ENCODE measurements at places on chromosomes 1 and 21.

DNA sequence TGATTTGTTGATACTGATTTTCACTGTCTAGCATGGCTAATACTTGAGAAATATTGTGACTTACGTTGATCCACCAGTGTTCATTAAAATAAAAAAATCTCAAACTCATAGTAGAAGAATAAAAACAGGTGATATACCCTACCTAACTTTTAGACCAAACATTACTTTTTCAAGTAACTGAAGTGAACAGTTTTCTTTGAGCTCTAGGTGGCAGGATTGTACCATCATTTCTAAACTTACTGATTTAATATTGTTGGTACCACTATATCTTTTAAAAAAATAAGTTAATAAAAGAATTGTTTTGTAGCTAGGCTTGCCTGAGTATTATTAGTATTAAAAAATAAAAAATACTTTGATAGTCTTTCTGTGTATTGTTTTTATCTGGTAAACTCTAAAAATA, 21.5 kb downstream of the CDC73 start:
- no peak for DNase-seq

DNA sequence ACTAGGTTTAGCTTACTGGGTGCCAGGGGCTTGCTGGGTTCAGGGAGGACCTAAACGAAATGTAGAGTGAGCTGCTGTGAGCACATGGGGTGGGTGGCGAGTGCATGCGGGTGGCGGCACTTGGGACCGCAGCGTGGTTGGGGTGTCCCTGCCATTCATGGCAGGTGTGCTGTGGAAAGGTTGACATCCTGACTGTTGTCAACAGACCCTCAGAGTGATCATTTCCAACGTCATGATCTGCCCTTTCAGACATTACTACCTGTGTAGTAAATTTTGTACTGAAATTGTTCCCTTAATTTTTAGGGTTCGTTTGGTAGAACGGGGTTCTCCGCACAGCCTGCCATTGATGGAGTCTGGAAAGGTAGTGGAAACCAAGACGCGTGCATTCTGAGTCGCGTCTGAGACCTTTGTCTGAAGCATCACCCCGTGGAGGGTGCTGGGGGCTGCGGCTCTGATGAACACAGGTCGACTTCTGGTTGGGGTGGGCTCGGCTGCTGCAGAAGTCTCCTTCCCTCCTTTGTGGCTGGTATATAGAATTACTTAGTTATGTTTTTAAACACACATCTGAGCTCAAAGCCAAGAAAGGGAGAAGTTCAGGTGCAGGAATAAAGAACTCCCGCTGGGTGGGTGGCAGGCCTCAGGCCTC, 43.3 kb downstream of the S100B start:
- no peak for DNase-seq

- no peak for DNase-seq
These were observed 173.6 kb downstream of the VAV3 start for GRCh38 chr1:107791348-107791747.

- DNase-seq, result peak; percentile 69
These were observed 1.0 kb upstream of the S100A2 start for GRCh38 chr1:153566414-153567371.

- DNase-seq, result no peak
These were observed 31.2 kb upstream of the TACSTD2 start for GRCh38 chr1:58608297-58608696.

- no peak for DNase-seq
These were observed 70.0 kb upstream of the ZNF644 start for GRCh38 chr1:91091812-91092211.
